ENCODE measurements at places on chromosomes 1 and 21.

- no peak for DNase-seq
Measured at GRCh38 chr1:153563483-153563901, 2.2 kb downstream of the S100A2 start.

DNA sequence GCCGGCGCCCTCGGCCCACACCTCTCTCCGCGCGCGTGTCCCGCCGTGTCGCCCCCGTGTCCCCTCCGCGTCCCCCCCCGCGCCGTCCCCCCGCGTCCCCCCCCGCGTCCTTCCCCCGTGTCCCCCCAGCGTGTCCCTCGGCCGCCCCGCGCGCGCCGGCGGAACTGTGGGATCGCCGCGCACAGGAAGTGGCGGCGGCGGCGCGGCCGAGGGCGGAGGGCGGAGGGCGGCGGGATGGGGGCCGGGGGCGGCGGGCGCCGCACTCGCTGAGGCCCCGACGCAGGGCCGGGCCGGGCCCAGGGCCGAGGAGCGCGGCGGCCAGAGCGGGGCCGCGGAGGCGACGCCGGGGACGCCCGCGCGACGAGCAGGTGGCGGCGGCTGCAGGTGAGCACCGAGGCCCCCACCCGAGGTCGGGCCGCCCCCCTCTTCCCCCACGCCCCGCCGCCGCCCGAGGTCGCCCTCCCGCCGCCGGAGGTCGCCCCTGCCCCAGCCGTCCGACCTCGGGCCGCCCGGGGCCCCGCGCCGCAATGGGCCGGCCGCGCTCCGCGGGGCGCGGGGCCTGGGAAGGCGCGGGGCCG is at the start of gene AGPAT3:
Gene AGPAT3 (plus strand): TSS at position 262 of the 578 bp plus-strand sequence. CDS start 94,459 bp downstream, outside the sequence.
- no peak for DNase-seq

- DNase-seq, result no peak
Measured at GRCh38 chr1:25009671-25010262, 79.7 kb upstream of the RUNX3 start.

- DNase-seq, result no peak
Measured at GRCh38 chr1:232521660-232522059, 108.3 kb downstream of the SIPA1L2 start.

GRCh38 chr1:161238039-161238473 is at the start of gene NR1I3:
TSS of gene NR1I3 (minus strand) at chr1:161238203. CDS start at chr1:161236565, 1,638 bp downstream.
- DNase-seq, result no peak

DNA sequence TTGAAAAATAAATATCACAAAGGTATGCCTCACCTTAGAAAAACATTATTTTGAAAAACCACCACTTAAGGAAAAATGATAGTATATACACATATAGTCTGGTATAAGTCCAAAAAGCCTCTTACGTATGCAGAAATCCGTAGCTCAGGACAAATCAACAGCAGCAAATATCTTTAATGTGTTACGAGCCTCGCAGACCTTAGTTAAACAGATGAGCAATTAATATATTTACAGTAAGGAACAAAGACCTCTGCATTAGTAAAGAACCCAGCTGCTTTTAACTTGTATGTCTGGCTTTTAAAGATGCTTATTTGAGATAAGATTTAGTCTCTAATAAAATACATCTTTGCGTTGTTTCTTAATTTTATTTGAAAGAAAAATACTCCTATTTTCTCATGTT is 79.9 kb upstream of the CHRM3 start:
- no peak for DNase-seq

DNA sequence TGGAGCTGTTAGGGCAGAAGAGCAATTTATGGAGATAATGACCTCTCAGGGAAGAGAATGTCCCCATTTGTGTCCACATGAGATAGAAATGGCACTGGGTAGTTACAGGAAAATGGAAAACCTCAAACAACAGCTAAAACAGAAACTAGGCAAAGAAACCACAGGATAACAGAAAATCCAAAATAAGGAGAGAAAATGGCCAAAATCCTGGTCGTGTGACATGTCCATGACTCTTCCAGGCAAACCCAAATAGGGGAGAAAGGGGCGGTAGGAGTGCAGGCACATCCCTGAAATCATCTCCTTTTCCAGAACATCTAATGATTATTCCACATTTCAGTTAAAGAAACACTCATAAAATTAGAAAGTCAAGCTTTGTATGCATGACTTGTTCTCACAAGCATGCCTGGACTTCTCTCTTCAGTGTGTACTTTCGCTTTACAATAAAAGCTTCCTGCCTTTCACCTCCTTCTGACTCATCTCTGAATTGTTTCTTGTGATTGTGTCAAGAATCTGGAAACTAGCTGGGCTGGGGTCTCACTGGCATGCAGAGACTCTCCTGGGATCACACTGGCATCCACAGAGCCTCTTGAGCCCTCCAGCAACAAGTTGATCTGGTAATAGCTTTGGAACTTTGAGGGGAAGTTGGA is 171.4 kb upstream of the ZP4 start:
- no peak for DNase-seq

DNA sequence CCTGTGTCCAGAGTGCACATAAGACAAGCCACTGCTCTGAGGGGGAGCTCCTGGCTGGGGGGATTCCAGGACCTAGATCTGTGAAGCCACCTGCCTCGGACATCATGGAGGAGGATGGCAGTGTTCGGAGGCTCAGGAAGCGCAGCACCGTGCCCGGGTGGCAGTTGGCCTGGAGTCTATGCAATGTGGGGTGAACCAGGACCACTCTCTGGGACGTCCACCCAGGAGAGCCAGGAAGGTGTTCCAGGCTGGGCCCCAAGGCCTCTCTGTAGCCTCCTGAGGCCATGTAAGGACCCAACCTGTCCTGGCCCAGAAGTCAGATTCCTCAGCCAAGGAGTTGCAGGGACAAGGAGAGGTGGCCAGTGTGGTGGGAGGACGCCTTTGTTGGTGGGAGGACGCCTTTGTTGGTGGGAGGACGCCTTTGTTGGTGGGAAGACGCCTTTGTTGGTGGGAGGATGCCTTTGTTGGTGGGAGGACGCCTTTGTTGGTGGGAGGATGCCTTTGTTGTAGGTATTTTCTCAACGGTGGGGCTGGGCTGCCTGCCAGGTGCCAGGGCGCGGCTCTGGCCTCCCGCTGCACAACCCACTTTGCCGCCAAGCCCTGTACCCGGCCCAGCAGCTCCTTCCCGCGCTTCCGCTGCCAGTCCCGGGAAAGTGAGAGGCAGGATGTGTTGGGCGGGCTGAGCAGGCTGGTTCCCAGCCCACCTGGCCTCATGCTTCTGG is 30.6 kb upstream of the BMP8B start:
- DNase-seq, result no peak

GRCh38 chr1:57019236-57019839 is 53.5 kb upstream of the C8B start:
- no peak for DNase-seq

- no peak for DNase-seq
Measured at GRCh38 chr1:236425031-236425663, 31.1 kb downstream of the EDARADD start.

DNA sequence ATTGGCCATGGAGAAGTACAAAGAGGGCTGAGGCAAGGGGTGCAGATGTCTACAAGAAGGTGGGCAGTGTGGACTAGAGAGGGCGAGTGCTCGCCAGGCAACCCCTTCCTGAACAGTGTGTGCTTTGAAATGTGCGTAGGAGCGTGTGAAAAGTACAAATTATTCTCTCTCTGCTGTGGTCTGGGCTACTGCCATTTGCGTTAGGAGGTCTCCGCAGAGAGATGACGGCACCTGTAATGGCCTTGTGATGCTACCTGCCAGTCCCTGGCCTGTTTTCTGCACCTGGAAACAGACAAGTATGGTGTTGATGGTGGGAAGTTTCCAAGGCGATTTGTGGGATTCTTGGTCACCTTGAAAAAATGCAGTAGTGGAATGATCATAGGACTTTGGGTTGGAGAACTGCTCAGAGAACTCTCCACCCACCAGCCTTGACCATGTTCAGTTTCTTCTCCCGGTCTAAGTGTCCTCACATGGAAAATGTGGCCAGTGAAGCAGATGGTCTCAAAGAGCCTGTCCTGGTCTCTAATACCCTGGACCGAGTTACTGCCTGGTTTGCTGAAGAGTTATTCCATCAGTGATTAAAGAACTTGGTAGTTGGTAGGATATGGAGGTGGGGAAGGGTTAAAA is 74.5 kb downstream of the MRPS6 start:
- DNase-seq, result no peak
